NCI-H774 (cell line): ENCODE measurements at places on chromosomes 1 and 21.

DNA sequence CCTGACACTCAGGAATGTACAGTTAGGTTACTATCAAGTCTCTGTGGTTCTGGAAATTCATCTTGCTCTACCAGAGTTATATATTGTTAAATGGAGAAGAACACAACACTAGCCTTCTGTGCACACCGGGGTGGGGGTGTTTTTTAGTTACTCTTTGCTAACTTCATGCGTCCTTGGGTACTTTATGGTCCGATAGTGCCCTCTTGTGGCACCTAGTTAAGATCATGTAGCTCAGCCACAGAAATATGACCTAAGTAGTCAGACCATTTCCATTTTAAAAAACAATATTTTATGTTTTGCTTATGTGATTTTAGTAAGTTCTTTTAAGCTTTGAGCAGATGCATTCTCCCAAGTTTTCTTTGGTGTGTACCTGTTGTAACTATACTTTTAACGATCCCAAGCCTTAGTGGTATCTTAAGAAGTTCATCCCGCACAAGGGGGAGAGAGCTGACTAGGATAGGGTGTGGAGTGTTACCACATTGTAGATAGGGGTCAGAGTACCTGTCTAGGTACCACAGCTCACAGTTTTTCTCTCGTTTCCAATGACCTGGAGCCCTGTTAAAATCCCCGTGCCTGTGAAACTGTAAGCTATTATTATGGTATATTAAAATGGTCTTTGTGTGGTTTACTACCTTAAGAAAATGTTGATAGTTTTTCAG lies 20.6 kb upstream of the SH3D21 start:
- DNase-seq = peak; percentile 64

DNA sequence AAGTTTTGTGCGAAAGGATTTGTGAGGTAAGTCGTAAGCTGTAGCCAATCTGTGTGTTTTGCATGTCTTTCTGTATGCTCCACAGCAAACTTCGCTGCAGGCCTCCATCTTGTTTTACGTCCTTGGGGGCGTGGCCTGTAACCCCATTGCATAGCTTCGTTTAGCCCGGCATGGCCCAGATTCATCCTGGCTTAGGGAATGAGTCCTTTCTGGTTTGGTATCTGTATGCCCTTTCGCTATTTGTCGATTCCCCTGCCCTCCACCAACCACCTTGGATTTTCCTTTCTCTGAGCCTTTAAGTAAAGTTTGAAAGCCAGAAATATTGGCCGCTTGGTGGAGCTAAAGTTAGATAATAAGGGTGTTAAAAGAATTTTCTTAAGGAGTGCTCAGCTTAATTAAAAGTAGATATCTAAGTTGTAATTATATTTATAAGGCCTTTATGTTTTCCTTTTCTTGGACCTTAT lies 1.1 kb downstream of the THEM4 start:
- no peak for DNase-seq

DNA sequence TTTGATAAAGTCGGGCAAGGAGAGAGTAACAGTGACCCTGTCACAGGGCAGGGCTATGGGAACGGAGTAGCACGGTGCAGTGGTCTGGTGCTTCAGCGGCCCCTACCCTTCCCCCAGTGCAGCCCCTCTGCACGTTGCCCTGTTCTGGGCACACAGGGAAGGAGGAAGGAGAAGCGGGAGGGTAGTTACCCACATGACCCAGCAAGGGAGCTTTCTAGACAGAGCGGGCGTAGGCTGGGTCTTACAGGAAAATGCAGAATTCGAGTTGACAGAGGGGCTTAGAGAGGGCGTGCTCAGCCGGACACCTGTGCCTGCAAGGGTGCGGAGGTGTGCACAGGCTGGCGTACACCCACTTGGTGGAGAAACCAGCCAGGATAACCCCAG lies 341.2 kb downstream of the NPHP4 start:
- DNase-seq = no peak

GRCh38 chr1:27559466-27560030 lies 44.4 kb downstream of the AHDC1 start:
- DNase-seq = no peak

GRCh38 chr1:42056460-42056859 lies 96.8 kb upstream of the GUCA2B start:
- DNase-seq = no peak

- DNase-seq = peak; percentile 71
Observed at GRCh38 chr1:64495878-64496277, 25.9 kb downstream of the CACHD1 start.
